Common myeloid progenitor, CD34-positive (primary cell): ENCODE measurements at places on chromosomes 1 and 21.

DNA sequence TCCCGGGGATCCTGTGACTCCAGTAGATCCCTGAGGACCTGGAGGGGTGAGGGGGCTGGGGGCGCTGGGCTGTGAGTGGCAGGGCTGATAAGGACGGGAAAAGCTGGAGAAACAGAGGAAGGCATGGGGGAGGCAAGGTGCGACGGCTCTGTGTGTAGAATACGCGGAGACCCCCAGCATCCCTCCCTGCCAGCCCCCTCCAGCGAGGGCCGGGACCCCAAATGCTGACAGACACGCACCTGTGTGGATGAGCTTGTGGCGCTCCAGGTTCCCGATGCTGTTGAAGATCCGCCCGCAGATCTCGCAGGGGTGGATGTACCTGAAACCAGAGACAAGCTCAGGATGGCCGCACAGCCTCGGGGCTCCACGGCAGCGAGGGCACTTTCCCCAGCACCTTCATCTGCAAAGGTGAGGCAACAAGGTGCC is 53.0 kb upstream of the RIPK4 start:
- no peak for DNase-seq

DNA sequence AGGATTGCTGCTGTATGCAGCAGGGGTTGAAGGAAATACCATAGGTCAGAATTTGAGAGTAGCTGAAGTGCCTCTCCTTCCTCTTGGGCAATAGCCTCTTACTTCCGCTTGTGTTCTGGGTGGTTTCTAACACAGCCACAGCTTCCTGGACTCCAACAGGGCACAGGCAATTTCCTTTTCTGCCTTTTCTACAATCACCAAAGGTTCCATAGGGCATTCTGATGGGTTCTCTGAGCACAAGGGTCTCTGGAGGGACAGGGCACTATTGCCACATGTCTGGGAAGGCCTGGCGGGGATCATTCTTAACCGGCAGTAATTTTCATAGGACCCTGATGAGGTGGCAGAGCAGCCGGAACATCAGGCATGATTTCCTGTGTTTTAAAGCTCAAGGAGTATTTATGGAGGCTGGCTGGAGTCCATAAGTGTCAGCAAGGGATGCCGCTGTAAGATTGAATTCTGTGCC is 5.5 kb upstream of the AGTRAP start:
- peak; percentile 81 for DNase-seq

- no peak for DNase-seq
Observed at GRCh38 chr1:50262436-50262835, 153.7 kb downstream of the ELAVL4 start.

DNA sequence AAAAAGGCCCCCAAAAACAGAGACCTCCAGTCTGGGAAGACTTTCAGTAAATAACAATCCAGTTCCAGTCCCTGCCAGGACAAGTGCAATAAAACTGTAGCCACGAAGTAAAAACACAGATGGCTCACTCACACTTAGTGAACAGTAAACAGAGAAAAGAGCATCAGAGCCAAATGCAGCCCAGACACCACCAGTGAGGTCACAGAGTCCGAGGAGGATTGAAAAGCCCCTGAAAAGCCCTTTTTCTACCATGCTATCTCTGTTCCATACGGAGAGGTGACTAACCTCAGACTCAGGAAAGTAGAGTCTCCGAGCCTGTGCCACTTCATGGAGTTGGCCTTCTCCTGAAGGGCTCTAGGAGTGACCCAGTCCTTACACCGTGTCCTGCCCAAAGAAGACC is 84.5 kb downstream of the COLGALT2 start:
- no peak for DNase-seq

GRCh38 chr1:235867903-235868469 is 1.3 kb upstream of the LYST start:
- peak; percentile 25 for DNase-seq

GRCh38 chr21:18041012-18041411 is 203.6 kb upstream of the CHODL start:
- DNase-seq, result peak; percentile 63

GRCh38 chr1:154155251-154155650 is 378 bp upstream of the NUP210L start:
- DNase-seq, result peak; percentile 68

DNA sequence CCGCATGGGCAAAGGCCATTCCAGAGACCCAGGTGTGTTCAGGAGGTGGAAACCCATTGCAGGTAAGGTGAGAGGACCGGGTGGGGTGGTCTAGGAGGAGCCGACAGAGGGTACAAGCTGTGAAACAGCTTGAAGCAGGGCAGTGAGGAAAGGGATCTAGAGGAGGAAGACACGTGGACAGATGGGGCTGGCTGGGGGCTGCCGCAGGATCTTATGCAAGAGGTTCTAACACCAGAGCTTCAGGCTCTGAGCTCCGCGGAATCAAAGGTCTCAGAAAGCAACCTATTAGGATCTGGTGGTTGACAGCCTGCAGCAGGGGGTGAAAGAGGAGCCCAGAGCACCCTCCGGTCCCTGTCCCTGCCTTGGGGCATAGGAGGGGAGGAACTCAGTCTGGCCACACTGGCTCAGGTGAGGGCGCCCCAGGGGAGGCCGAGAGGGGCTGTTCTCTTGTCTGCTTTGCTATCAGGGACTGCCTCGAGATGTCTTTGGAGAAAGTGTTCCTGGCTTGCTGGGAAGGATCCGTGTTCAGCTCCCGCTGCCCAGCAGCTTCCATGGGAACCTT is 1.9 kb downstream of the TFF1 start:
- peak; percentile 63 for DNase-seq

DNA sequence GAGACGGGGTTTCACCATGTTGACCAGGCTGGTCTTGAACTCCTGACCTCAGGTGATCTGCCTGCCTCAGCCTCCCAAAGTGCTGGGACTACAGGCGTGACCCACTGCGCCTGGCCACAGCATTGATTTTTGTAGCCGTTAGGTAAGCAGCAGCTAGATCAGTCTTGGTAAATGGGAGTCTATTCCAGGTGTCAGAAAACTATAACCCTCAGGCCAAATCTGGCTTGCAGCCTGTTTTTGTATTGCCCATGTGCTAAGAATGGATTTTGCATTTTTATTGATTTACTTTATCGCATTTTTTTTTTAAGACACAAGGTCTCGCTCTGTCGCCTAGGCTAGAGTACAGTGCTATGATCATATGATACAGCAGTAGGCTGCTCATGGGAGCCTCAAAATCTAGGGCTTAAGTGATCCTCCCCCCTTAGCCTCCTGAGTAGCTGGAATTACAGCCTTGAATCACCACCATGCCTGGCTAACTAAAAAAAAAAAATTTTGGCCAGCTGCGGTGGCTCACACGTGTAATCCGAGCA is 16.6 kb upstream of the SRSF10 start:
- no peak for DNase-seq

DNA sequence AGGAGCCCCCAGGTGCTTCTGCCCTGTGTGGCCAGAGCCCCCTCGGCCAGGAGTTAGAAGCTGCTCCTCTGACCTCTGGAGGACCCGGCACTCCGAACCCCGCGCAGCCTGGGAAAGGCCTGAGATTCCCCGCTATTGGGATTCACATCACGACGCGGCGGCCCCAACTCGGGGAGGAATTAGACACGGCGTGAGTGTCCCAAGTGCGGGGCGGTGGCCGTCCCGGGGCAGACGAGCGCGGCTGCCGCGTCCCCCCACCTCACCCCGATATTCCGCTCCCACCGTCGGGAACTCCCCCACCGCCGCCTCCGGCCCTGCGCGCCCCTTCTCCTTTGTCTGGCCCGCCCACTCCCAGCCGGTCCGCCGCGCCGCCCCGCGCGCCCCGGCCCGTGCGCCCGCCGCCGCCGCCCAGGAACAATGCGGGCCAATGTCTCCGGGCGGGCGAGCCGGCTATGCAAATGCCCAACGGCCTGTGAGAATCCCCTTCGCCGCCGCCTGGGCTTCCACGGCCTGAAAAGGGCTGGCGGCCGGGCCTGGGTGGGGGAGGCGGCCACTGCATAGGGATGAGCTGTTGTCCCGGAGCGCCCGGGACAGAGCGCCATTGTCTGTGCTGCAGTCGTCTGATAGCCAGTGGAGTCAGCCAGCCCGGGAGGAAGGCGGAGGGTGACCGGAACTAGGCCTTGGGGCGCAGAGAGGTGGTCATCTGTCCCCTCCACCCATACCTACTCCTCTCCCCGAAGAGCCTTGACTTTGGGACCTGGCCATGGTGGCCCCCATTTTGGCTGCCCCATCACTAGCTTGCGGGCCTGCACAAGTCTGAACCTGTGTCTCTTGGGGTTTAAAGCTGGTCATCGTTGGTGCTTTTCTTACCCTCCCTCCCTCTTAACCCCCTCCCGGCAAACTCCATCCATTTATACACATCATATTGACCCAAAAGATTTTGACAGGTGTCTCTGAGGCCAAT is 19.4 kb downstream of the RHBG start:
- DNase-seq, result peak; percentile 22

DNA sequence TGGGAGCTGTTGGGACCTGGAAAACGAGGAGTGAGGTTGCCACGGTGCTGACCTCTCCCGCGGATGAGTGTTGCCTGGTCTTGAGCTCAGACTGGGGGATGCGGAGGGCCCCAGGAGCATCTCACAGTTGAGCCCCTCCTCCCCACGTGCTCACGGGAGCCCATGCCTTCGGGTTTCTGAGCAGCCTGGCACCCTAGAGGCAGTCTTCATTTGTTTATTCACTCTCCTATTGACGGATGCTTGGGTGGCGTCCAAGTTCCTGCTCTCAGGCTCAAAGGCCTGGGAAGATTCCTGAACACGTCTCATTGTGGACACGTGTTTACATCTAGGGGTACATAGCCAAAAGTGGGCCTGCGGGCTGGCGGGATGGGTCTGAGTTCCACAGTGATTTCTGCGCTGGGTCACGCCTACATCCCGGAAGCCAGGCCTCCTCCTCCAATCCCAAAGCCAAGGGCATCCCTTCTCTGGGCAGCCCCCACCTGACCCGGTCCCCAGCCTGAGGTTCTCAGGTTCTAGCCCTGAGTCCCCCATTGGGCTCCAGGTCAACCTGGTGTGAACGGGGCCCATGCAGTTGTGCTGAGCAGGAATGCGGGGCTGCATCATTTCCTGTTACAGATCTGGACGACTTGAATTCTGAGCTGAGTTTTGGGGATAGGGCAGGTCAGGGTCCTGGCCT is 14.7 kb downstream of the WNT3A start:
- no peak for DNase-seq

DNA sequence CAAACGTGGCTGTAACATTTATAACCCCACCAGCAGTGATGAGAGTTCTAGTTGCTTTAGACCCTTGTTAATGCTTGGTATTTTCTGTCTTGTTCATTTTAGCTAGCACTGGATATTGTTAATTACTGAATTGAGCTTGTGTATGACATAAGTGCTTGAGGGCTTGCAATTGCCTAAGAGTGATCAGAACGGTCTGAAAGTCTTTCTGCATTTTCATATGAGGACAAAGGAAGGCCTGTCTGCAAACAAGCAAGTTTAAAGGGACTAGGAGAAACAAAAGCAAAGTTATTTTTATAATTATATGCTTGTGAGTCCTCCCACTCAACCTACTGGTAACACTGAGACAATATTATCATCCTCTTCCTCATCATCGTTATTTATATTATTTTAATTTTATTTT is 305.5 kb upstream of the DUSP10 start:
- DNase-seq, result no peak

- no peak for DNase-seq
Observed at GRCh38 chr1:204560590-204561150, 44.5 kb downstream of the MDM4 start.
